CD4-positive, alpha-beta T cell treated with Interleukin-4 for 4 hours (primary cell): ENCODE measurements at places on chromosomes 2 and 18.

DNA sequence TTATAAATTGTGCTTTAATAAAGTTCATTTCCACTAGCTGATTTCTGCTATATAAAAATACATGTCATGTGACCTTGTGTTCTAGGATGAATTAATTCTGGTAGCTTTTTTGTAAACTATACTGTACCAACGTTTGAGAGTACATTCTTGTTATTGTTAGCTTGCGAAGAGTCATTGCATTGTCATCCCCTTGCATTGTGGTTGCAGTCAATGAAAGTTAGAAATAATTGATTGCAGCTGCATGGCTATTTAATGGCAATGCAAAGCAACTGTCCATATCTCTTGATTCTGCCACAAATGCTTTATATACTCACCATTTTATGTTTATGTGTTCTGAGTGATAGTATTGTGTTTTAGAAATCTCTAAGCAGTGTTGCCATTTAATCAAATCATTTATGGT lies 91.6 kb downstream of the ZNF407 start:
- no peak for DNase-seq

GRCh38 chr18:41617647-41618046 lies 337.4 kb upstream of the PIK3C3 start:
- no peak for DNase-seq

DNA sequence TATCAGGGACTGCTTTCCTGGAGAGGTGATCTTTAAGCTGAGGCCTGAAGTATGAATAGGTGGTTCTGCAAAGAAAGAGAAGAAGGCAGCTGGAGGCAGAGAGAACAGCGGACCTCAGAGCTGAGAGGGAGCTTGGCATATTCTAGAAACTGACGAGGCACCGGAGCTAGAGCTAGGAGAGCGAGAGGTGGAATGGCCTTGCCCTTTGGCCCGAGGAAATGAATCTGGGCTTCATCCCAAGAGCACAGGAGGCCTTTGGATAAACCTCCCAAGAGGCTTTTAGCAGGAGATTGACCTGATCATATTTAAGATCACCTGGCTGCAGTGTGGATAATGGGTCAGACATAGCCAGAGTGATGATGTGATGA lies 7.9 kb downstream of the DYSF start:
- DNase-seq, result no peak

GRCh38 chr18:39840406-39840805 lies 2114.6 kb upstream of the PIK3C3 start:
- no peak for DNase-seq

DNA sequence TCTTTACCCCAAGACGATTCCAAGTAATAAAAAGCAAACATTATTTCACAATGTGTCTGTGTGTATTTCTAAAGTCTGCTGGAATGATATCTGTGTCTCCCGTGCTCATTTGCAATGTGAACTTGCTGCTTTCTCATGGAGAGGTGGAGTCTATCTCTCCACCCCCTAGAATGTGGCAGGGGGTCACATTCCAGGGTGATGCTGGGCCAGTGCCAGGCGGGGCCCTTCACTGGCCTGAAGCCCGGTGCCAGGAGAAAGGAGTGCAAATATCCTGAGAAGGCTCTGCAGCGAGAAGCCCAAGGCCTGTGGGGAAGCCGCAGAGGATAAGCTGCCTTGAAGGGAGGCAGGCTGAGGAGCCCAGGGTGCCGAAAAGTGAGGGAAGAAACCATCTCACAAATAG lies 26.8 kb upstream of the LDLRAD4 start:
- no peak for DNase-seq

- no peak for DNase-seq
Measured at GRCh38 chr18:2513616-2514015, 57.7 kb downstream of the METTL4 start.

DNA sequence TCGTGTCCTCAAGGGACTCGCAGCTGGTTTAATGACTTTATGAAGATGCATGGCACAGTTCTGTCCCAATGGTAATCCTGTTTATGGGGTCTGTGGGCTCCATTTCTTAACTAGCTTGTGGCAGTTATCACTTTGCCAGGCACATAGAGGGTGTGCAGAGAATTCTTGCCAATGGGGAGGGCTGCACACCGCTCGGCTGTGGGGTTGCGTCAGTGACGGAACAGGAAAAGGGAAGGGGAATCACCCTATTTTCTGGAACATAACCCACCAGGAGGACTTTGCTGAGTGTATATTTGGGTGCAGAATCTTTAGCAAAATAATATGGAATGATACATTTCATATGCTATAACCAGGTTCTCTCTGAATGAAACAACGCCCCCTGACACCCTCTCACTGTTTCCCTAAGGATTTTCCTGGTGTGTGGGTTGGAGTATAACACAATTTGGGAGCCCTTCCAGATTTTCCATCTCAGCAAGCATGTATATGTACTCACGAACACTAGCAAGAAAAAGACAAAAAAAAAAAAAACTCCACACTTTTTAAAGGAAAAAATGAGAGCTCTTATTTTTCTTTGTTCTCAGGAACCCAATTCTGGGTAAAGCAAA lies 43.9 kb upstream of the TRIB2 start:
- no peak for DNase-seq

- no peak for DNase-seq
Measured at GRCh38 chr2:216690853-216691741, 4.3 kb downstream of the IGFBP5 start.

DNA sequence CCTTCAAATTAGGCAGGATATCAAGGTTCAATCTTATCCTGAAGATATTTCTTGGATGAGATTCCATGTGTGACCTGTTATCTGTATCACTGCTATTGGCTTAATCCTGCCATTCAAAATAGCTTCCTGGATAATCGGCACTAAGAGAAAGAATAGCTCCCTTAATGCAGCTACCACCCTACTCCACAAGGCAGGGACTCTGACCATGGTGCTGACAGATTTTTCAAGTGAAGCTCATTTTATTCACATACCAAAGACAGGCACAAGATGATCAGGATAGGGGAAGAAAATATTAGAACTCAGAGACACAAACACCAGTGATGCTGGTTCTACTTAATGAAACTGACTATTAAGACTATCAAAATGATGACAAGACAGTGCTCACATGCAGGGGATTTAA lies 74.9 kb downstream of the ORC4 start:
- no peak for DNase-seq

GRCh38 chr18:39345321-39345720 lies 1779.7 kb upstream of the CELF4 start:
- no peak for DNase-seq

GRCh38 chr2:96353032-96353561 lies 17.5 kb downstream of the NCAPH start:
- no peak for DNase-seq

- no peak for DNase-seq
Measured at GRCh38 chr2:205012961-205013360, 467.7 kb downstream of the PARD3B start.

DNA sequence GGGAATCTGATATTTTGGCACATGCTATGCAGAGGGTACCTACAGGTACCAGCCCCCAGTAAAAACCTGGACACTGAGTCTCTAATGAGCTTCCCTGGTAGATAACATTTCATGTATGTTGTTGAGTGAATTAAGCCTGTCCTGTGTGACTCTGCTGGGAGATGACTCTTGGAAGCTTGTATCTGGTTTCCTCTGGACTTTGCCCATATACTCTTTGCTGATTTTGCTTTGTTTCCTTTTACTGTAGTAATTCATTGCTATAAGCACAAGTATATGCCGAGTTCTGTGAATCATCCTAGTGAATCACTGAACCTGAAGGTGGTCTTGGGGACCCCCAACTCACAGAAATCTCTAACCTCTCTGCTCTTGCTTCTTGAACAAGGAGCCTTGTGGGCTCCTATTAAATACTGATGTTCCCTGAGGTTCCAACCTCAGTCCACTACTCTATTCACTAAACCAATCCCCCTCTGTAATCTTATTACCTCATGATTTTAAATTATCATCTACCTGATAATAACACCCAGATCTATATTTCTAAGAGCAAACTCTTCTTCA lies 94.3 kb upstream of the WDSUB1 start:
- no peak for DNase-seq

GRCh38 chr18:58640891-58641610 lies 12.2 kb upstream of the ALPK2 start:
- no peak for DNase-seq
